Left hindlimb (tissue), 1 donor: ENCODE measurements at places on chromosomes 13 and 19.

DNA sequence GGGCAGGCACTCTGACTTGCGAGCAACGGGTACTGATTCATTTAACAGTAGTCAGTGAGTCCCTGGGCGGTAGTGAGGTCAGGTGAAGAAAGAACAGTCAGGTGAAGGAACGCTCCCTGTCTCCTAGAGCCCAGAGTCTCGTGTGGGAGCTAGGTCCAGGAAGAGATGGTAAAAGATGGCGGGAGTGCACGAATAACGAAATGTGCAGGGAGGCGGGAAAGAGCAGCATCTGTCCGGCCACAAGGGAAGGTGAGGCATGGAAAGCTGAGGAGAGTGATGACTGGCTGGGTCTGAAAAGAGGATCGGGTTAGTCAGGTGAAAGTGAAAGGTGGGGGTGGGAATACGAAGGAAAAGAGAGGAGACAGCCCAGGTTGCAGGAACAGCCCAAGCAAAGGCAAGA, 63.9 kb upstream of the SLC15A1 start:
- no peak for DNase-seq

DNA sequence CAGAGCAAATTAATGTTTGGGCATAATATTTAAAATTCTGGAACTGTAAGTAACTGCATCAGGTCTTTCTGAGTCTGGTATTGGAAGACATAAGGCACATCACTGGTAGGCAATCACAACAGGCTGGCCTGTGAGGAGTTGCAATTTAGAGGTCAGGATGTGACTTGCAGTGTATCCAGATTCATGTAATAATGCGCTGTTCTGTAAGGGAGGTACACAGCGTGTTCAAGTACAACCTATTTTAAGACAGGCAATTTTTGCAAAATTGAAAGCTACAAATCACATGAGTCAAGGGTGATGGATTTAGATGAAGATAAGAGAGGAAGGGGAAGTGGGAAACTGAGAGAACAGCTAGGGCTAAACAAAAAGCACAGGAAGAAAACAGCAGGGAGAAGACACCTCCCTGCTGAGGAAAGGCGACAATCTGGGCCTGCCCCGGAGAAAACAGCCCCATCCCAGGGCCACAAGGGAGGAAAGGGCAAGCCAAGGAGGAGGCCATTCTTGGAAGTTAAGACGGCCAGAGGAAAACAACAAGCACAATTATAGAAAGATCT, 138.1 kb downstream of the LACC1 start:
- no peak for DNase-seq

DNA sequence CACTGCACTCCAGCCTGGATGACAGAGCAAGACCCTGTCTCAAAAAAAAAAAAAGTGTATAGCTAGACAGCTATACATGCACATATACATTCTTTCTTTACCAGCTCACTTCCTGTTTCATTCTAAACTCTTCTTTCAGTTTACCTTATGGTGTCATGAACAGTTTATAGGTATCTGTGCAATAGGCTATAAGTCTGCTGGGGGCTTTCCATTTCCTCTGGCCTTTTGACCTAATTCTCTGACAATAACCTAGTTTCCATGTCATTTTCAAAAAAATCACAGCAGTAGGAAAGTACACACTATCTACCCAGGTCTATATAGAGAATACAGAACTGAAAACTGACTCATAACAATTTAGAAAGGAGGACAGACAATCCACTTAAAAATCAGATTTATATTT, 24.4 kb upstream of the URAD start:
- DNase-seq = no peak

DNA sequence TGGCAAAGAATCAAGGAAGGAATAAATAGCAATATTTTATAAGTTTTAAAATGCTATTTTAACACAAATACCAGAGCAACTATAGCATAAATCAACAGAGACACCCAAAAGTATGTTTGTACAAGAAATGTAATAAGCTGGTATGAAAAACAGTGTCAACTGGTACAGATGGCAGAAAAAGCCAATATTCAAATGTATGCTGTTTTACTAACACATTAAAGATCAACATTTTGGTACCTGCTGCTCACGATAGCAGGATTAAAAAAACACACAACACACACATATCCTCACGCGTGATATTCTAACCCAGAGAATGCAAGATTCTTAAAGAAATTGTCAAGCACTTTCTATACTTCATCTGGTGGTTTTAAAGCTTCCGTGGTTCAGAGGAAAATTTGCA, 48.1 kb upstream of the C19orf12 start:
- DNase-seq = no peak

- DNase-seq = no peak
These were observed 34.1 kb downstream of the ZNF823 start for GRCh38 chr19:11704626-11705025.

- no peak for DNase-seq
These were observed 50.8 kb downstream of the TSSK6 start for GRCh38 chr19:19464339-19465098.

DNA sequence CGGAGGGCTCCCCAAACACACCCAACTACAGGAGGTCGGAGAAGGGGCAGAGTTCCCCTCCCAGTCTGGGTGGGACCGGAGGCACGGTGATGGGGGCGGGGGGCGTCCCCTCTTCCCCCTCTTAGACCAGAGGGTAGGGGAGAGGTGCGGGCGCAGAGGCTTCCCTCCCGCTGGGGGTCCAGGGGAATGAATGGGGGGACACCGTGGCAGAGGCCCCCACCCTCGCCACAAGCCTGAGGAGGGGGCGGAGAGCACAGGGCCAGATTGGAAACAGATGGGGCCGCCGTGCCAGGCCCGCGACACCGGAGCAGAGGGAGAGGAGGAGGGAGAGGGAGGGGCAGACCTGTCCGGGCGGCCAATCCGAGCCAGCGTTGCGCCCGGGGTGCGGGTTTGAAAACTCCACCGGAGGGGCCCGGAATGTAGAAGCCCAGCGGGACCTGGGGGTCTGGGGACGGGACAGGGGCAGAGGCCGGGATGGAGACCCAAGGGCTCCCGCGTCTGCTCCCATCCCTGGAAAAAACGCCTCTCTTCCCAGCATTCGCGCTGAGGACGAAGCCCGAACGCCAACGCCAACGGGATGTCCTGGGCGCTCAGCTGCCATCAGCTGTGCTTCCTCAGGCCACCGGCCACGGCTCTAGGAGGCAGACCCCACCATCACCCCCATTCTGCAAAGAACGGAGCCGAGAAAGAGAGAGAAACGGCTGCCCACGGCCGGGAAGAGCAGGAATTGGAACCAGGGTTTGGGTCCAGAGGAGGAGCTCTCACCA, 46.8 kb downstream of the PTPRS start:
- DNase-seq = peak; percentile 87

DNA sequence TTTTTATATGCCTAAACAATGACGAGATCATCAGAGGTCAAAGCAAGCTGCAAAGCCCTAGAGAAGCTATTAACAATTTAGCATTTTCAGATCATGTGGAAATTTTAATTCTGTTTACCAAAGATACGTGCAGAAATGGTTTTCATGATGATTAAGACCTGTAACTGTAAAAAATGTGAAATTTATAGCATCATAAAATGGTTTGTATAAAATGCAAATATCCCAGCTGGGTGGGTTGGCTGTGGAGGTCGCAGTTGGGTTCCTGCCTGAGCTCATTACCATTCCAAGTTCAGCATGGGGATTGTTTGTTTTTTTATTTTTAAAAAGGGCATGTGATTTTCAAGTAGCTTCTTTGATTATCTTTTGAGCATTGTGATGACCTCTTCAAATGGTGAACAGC, 47.9 kb upstream of the SIAH3 start:
- DNase-seq = no peak

- DNase-seq = no peak
These were observed 12.4 kb upstream of the PROZ start for GRCh38 chr13:113145911-113146598.

DNA sequence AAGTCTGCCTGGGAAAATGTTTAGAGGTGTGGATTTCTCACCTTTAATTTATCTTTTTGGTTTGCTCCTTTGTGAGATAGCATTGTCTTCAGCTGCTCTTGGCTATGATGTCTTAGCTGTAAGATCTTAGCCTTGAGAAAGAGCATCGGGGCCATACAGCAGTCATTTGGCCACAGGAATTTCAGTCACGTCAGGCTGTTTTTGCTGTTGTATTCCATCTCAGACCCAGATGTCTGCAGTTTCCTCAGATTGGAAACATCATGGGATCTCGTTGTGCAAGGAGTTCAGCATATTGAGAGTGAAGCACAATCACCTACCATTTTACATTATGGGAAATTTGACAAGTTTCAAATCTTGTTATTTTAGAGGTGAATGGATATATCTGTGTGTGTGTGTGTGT, 89.3 kb upstream of the C1QTNF9B start:
- DNase-seq = no peak

DNA sequence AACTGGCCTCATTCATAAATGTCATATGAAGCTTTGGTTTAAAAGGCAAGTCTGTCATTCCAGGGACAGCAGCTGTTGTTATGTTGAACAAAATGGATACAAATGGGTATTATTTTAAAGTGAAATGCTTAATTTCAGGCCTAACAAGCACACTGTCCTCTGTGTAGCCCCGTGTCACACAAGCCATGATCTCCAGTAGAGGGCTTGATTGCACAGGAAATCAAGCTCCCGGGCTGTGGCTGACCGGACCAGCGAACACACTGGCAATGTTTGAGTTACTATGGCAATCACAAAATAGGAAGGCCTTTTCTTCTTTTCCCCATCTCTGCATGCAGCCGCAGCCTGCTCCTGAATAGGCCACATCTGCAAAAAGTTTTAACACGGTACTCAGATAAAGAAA, 64.0 kb upstream of the GSX1 start:
- peak; percentile 36 for DNase-seq

GRCh38 chr19:49849433-49850220, 1.3 kb upstream of the PTOV1 start:
- DNase-seq = no peak

DNA sequence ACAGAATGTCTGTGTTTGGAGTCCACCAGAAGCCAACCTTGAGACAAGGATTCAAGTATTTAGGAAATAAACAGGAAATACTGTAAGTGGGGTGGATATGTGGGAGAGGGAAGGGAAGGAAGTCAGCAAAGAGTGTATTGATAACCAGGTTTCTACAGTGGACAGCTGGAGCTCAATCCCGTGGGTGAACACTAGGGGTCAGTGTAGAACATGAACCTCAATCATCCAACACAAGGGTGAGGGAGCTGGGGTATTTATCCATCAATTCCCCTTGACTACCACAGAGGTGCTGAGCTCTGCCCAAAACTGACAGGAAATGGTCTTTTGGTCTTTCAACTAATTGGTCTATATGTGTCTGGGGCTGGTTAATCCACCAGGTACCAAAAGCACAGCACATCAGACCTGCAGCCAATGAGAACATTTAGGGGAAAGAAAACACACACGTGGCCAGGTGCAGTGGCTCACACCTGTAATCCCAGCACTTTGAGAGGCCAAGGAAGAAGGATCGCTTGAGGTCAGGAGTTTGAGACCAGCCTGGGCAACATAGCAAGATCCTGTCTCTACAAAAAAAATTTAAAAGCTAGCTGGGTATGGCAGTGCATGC, 5.6 kb upstream of the SYDE1 start:
- no peak for DNase-seq

- DNase-seq = no peak
These were observed 818.7 kb upstream of the GPC6 start for GRCh38 chr13:92407858-92408257.
